ENCODE measurements at places on chromosomes 16 and 17.

DNA sequence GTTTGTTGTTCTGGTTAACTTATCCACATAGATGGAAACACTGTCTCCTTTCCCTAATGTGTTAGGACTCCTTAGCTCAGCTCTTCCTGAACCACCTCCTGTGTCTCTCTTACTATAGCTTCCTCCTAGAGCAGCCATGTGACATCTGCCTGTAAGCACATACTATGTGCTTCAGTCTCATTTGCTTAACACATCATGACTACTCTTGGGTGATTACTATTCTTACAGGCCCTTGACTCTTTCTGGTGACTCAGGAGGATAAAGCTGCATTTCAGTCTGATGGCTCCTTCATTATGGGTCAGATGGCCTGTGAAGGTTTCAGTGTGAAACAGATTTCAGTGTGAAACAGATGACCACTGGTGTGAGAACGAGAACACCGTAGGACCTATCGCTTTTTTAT is 320 bp upstream of the KRTAP4-2 start:
- no peak for DNase-seq

DNA sequence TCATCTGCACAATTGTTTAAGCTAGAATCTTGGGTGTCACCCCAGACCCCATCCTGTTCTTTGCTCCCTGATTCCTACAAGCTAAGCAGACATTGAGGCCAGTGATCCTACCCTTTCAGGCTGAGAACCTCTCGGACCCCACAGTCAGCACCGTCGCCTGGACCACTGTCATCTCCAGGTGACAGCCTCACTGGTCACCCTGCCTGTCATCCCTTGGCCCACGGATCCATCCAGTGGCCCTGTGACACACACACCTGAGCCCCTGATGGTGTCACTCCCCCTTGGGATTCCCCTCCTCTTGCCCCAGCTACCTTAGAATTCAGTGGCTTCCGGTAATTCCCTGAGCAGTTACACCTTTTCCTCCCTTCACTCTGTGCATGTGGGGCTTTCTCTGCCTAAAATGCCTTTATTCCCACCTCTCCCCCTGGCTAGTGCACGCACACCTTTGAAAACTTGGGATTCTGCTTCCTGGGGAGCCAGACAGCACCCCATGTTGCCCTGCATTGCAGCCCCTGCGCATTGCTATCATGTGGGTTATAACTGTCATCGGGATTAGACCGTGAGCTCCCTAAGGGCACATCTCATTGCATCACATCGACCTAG is 3.0 kb downstream of the C16orf86 start:
- no peak for DNase-seq

- DNase-seq = no peak
These were observed 137.6 kb downstream of the RBFOX3 start for GRCh38 chr17:79473111-79473875.

DNA sequence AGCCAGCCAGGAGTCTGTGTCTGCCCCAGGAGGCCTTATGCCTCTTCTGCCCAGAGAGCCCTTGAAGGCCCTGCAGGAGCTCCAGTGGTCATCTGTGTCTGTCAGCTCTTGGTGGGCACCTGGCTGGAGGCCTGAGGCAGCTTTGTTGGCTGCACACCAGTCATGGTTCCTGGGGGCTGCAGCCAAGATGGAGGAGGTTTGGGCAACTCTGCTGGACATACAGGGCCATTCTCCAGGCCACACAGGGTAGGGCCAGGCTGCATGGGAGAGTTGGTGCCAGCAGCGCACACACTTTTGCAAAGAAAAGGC is 29.4 kb downstream of the B9D1 start:
- no peak for DNase-seq

- DNase-seq = no peak
These were observed 81.0 kb downstream of the VPS53 start for GRCh38 chr17:633641-634101.

- no peak for DNase-seq
These were observed 644.1 kb downstream of the WWOX start for GRCh38 chr16:78743556-78743955.

DNA sequence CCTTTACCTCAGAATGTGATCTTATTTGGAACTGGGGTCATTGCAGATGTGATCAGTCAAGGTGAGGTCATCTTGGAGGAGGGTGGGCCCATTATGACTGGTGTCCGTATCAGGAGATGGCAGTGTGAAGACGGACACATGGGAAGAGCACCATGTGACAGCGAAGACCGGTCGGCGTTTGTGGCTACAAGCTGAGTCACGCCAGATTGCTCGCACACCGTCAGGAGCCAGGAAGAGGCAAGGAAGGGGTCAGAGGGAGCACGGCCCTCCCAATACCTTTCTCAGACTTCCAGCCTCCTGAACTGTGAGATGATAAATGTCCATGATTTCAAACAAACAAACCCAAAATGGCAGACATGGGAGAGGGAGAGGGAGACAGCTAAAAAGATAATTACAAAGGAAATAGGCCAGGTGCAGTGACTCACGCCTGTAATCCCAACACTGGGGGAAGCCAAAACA is 13.2 kb downstream of the STARD3 start:
- DNase-seq = no peak

GRCh38 chr17:58245428-58246103 is 7.2 kb downstream of the LPO start:
- no peak for DNase-seq
